ENCODE measurements at places on chromosomes 5 and 9.

- DNase-seq = peak; percentile 77
These were observed 207.9 kb downstream of the C9orf50 start for GRCh38 chr9:129412814-129413536.

DNA sequence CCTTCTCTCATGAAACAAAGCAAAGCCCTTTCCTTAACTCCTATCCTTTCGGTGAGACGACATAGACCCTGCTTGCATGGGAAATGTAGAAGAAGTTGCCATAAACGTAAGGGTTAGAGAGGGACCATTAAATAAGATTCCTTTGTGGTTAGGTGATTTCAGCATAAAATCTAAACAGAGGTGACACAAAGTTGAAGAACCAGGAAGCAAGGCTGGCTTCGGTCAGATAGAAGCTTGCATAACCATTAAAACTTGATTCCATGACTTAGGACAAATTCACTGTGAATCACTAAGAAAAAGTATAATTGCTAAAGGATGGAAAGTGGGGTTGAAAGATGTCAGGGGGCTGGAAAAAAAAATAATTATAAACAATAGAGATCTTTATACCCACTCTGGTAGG is 30.9 kb upstream of the ABLIM3 start:
- no peak for DNase-seq

DNA sequence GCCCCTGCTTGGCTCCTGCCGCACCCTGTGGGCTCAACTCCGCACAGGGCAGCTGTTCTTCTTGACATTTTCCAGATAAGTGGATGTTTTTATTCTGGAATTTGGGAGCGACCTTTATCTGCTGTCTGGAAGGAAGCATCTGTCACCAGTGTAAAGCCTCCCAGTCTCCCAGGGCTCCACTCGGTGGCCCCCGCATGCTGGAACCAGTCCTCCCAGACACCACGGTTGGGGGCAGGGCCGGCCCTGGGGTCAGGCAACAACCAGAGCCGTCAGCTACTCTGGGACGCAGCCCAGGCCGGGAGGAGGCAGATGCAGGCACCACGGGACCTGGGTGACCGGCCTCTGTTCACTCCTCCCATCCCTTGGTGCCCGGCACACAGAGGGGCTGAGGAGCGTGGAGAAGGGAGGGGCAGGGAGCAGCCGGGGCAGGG is 92.8 kb upstream of the ADAMTS2 start:
- no peak for DNase-seq

GRCh38 chr5:116865651-116866050 is 291.0 kb upstream of the SEMA6A start:
- DNase-seq = no peak

- DNase-seq = no peak
These were observed 20.6 kb downstream of the IRF1 start for GRCh38 chr5:132470010-132470392.

GRCh38 chr5:115785381-115786065 is 30.9 kb downstream of the CDO1 start:
- DNase-seq = no peak

- no peak for DNase-seq
These were observed 9.5 kb downstream of the MVB12B start for GRCh38 chr9:126335837-126336735.

DNA sequence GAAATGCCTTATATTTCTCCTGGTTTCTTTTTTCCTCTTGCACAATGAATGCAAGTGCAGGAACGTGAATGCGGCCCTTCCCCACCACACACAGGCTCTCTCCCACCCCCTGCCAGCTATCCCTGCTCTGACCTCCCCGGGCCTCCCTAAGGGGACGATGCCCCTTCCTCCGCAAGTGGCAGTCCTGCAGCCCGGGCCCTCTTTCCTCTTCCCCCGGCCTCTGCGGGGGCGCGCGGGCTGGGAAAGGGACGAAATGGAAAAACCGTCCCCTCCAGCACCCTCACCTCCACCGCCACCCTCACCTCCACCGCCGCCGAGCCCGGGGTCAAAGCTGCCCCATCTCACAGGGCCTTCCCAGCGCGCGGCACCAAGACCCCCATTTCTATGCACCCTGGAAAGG is 44.7 kb downstream of the GAS1 start:
- no peak for DNase-seq

DNA sequence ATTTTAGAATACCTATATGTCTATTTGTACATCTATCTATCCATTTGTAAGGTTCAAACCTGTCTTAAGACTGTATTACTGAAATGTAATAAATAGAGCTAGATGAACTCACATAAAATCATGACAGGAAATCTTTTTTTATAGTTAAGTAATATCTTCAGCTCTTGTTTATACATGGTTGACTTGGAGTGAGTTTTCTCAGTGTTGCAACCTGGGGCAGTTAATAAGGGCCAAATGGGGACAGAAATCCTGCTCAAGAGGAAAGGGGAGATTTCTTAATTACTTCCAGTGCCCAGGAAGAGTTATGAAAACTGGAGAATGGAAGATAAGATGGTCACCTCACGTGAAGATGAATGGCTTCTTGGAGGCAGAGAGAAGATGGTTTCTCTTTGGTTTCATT is 265.1 kb upstream of the FBXL7 start:
- no peak for DNase-seq

DNA sequence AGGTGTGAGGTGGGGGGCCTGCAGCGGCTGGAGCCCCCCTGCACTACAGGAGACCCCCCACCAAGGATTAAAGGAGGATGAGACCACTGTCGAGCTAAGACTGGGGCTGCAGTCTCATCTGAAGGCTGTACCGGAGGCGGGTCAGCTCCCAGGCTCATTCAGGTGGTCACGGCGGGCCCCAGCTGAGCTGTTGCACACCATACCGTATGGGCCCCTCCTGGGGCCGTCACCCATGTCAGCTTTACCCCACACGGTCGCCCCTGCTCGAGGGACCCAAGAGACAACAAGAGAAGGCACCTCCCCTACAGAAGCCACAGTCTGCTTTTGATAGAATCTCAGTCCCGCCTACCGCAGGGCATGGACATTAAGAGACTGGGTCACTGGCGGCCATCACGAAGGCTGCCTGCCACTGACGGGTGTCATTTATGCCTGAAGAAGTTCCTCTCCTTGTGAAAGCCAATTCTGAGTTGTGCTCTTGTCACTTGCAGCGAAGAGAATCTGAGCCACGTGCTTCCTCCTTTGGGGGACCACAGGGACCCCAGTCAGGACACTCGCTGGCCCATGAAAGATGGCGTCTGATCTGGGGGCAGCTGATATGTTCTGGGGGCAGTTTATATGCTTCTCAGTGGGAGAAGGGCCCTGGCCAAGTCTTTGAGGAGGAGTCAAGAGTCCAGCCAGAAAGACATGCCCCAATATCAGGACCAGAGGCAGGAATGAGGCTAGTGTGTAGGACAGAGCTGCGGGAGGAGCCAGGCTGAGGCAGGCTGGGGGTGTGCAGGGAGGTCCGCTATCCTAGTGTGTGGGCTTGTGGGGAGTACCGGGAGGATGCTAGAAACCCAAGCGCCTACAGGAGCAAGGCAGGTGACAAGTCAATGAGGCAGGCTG is 102.4 kb downstream of the ZNF354C start:
- DNase-seq = no peak

DNA sequence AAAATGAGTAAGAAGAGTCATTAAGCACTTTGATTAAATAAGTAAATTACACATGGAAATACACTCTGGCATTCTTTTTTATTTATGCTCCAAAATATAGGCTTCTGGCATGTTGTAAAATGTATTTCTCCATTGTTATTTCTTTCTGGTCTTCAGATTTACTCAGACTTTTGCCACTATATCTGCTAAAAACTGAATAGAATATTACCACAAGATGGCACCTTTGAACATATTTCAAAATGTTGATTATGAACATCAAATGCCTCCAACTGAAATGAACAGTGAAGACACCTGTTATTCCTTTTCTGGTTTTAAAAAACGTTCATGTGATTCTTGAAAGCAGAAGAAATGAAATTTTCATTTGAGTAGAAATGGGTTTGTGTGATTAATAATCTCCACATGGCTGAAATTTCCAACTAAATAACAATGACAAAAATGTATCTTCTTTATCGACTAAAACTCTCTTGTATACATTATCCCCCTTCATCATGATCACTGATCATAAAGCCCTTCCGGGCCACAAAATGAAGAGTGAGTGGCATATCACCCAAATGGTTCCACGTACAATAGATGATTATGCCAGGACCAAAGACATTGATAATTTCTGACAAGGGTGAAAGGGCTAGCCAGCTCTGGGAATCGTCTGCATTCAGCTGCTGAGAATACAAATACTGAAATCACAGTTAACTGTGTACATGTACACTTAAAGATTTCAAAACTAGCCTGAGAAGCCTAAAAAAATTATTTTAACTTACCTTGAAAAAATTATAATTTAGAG is 23.8 kb downstream of the TYRP1 start:
- no peak for DNase-seq

GRCh38 chr5:36651761-36652685 is 45.6 kb downstream of the SLC1A3 start:
- no peak for DNase-seq

All from KBM-7 (cell line).